HAP-1 (cell line): ENCODE measurements at places on chromosomes 11 and 22.

DNA sequence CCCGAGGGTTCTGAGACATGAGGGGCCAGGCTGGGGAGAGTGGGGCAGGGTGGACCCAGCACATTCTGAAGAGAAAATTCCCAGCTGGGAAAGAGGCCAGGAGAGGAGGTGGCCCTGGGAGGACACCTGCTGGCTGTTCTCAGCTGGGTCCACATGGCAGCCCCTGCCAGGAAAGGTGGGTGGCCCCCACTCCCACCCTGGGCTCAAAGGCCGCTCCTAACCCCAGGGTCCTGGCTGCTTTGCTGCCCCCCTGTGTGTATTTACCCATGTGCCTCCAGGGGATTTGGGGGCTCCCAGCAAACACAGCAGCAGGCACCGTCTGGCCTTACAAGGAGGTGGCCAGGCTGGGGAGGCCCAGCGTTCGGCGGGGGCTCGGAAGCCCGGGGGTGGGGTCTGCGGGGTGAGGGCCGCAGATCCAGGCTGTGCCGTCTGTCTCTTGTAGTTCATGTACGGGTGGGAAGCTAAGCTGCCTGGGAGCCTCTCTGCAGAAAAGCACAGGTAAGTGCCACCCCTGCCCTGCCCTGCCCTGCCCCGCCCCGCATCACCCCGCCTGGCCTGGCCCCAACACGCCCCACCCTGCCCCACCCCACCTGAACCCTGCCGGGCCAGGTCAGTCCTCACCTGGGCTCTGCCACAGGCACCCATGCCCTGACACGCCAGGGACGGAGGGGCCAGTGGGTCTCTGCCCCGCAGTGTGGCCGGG, 10.6 kb downstream of the MUC5B start:
- no peak for DNase-seq

DNA sequence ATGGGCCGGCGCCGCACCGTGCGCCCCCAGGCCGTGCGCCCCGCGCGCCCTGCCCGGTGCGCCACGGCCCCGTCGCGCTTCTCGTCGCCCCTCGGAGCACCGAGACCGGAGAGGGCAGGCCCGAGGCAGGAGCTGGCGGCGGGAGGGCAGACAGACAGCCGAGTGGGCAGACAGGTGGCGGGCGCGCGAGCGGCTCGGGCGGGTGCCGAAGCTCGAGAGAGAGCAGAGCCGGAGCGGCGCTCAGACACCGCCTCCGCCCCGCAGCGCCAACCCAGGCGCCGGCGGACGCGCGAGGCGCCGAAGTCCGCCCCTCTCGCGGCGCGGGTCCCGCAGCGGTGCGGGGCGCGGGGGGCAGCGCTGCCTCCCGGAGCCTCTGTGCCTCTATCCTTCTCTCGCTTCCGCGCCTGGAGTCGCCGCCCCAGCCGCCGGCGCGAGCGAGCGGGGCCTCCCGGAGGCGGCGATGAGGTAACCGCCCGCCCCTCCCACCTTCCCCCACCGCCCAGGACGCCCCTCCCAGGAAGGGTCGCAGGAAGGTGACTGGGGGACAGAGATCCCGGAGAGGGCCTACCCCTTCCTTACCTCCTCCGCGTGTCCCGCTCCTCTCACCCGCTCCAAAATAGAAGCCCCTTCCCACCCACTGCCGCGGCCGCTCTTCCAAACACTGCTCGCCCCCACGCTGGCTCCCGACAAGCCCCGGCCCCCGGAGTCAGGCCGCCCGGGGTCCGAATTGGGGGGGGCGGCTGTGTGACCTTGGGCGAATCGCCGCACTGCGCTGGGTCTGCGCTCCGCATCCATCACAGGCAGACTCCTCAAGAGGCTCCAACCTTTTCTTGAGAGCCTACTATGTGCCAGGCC, at the start of gene RASL10A:
TSS of gene RASL10A (minus strand) at position 412 of the 855 bp plus-strand sequence. CDS start 451 bp downstream, outside the sequence.
- no peak for DNase-seq

GRCh38 chr11:119421941-119422808, 797 bp downstream of the THY1 start:
- no peak for DNase-seq

DNA sequence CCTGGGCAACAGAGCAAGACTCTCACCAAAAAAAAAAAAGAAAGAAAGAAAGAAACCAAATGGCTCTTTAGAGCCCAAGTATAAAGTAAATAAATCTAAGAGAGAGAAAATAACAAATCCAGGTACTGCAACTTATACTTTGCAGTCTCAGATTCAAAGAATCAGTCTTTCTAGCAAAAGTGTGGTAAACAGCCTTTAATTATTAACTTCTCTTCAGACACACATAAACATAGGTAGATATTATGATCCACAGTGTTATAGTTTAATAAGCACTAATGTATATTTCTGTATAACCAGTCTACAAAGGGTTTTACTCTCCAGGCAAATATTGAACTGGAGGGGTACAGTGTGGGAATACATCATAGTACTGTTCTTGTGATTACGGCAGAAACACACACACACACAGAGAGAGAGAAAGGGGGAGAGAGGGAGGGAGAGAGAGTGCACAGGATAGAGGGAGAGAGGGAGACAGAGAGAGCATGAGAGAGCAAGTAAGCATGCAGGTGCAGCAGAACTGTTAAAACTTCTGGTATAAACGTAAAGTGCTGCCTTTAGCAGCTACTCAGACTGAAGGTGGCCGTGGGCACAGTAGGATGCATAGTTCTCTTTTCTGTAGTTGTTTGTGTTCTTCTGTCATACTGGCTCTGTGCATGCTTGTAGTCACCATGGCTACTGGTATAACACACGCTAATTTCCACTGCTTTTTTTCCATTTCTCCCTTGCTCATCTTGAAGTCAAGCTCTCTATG, 32.3 kb downstream of the MTMR2 start:
- DNase-seq, result no peak

DNA sequence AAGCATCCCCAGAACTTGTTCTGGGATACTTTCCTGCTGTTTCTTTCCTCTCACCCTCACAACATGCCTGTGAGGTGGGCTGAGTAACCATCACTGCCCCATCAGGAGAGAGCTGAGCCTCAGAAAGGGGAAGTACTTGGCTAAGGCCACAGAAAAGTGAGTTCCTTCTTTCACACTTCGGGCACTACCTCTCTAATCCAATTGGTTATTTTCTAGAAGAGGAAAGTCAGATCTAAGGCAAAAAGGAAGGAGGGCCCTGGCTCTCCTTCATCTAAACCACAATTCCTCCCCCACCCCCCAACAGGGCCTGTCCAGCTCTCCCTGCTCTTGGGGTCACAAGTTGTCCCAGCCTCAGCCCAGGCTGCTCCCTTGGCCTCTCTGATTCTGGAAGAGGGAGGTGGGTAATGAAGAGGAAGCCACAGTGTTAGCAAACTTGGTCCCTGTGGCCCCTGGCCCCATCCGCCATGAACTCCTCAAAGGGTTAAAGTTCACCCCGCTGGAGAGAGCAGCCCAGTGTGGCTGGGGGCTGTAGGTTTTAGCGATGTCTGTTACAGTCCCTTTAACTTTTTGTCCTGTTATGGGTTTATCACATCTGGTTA, 34.0 kb downstream of the SLC22A12 start:
- DNase-seq, result no peak
